Activated effector memory CD4-positive, alpha-beta T cell treated with anti-CD3 and anti-CD28 coated beads, Interleukin-2, amount 50 U/mL, for 16 hours (primary cell): ENCODE measurements at places on chromosomes 5 and 9.
A peak's percentile ranks its signal among the peaks of the same experiment; 100 is the strongest.

GRCh38 chr5:139765409-139766217 lies 30.0 kb upstream of the PSD2 start:
- peak; percentile 93 for DNase-seq

DNA sequence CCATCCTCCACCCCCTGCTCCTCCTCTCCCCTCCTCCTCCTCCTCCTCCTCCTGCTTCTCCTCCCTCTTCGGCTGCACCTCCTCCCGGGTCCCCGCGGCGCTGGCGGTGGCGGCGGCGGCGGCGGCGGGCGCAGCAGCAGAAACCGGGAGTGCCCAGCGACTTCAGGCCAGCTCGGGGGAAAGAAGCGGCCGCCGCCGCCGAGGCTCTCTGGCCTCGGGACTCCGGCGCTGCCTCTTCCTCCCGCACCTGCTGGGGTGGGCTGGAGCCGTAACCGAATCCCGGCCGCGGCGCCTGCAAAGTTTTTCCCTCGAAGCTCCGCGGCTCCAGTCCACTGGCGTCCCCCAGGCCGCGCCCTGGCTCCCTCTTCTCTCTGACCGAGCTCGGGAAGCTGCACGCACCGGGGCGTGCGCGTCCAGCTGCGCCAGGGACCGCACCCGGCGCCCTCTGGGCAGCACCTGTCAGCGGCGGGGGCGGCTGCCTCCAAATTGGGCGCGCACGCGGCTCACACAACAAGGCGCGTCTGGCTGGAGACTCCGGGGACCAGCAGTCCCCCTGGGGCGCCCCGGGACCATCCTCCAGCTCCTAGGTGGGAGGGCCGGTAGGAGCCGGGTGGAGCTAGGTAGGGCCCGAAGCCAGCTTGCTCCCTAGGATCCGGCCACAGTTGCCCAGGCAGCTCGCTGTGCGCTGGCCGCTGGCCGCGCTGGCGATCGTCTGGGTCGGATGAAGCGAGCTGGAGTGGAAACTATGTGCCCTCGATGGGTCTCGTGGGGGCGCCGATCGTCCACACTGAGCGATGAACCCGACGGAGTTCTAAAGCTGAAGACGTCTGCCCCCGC lies at the start of gene MCTP1:
MCTP1 (minus strand) TSS at position 523 of the 837 bp plus-strand sequence.
- no peak for DNase-seq

GRCh38 chr5:61162010-61162831 lies at the start of gene SMIM15:
Gene SMIM15 (minus strand): TSS chr5:61162468. CDS start chr5:61160171, 2,297 bp downstream.
- peak; percentile 93 for DNase-seq

DNA sequence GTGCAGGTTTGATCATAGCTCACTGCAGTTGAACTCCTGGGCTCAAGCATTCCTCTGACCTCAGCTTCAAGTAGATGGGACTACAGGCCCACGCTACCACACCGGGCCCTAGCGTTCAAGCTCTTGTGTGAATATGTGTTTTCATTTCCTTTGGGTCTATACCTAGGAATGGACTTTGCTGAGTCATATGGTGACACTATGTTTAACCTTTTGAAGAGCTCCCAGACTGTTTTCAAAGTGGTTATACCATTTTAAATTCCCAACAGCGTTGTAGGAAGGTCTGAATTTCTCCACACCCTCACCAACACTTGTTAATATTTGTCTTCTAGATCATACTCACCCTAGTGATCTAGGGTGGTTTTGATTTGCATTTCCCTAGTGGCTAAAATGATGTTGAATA lies 33.5 kb downstream of the FAF2 start:
- no peak for DNase-seq

DNA sequence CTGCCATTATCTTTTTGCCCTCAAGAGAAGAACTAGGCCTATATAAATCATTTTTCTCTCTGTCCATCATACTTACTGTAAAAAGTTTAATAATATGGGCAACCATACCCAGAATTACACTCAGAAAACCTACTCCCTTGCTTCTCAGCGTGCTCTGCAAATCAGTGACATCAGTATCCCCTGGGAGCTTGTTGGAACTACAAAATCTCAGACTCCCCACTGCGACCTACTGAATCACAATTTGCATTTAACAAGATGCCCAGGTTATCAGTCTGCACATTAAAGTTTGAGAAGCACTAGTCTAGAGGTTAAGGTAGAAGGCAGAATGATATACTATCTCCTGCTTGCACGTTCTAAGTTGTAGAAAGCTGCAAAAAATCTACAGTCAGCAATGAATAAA lies 127.2 kb downstream of the MLLT3 start:
- no peak for DNase-seq

GRCh38 chr5:73822989-73823339 lies 197.0 kb downstream of the ARHGEF28 start:
- no peak for DNase-seq

- DNase-seq = no peak
These were observed 191.6 kb upstream of the CTNND2 start for GRCh38 chr5:12095808-12096281.

DNA sequence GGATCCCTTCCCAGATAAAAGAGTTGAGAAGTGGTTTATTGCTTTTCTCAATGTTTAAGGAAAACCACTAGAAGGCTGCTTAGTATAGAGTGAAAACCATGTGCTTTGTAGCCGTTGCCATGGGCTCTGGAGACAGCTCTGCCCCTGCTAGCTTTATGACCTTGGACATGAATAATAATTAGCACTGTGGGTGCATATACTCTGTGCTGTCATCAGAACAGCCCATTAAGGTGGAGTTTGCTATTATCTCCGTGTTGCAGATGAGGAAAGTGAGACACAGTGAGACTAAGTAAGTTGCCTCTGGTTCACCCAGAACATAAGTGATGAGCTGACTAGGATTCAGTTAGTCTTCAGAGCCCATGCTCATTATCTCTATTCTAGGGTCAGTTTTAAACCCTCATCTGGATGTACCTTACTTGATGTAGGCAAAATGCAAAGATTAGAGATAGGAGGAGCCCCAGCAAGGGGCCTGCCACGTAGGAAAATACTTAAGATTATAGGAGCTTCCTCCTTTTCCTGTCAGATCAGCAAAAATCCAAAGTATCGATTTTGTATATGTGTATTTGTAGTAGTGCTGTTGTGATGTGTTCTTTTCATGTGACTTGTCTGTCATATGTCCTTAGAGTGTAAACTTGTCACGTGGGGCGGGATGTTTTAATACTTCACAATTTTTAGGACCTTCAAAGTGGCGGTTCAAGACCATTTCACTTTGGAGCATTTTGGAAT lies 102.5 kb downstream of the TLE4 start:
- DNase-seq = no peak

DNA sequence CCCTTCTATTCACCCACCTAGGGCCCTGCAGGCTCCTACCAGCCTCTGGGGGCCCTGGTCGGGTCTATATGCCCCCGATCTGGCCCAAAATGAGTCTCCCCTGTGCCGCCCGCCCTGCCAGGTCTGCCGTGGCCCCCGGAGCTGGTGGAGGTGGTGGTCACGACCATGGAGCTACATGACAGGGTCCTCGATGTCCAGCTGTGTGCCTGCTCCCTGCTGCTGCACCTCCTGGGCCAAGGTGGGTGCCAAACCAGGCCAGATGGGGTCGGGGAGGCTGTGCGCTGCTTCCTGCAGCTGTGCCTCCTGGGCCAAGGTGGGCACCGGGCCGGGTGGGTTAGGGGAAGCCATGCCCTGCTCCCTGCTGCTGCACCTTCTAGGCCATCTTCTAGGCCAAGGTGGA lies 17.5 kb downstream of the REXO4 start:
- no peak for DNase-seq

GRCh38 chr5:33310451-33310850 lies 130.3 kb upstream of the TARS1 start:
- DNase-seq = no peak

- DNase-seq = no peak
These were observed 177.6 kb downstream of the RFX3 start for GRCh38 chr9:3348169-3348568.

DNA sequence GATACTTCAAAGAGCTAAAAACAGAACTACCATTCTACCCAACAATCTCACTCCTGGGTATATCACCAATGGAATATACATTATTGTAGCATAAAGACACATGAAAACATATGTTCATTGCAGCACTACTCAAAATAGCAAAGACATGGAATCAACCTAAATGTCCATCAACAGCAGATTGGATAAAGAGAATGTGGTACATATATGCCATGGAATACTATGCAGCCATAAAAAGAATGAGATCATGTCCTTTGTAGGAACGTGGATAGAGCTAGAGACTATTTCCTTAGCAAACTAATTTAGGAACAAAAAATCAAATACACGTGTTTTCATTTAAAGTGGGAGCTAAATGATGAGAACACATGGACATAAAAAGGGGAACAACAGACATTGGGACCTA lies 247.9 kb upstream of the VLDLR start:
- DNase-seq = no peak

GRCh38 chr9:134970719-134971118 lies 53.0 kb upstream of the FCN1 start:
- peak; percentile 31 for DNase-seq

GRCh38 chr5:58437661-58438060 lies 22.2 kb downstream of the PLK2 start:
- no peak for DNase-seq

DNA sequence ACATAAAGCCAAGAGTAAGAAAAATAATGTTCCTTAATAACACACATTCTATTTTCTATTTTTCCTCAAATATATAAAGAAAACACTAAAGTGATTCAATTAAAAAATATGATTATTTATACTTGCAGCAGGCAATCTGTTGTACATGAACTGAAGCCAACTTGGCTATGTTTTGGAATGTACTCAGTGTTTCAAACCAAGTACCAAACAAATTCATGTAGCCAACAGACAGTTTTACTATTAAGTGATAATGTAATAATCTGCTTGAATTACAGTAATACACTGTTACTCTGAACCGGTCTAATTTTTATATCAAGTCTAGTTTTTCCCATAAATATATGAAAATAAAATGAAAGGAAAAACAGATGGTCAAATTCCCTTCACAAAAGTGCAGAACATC lies 58.0 kb downstream of the CEP120 start:
- no peak for DNase-seq

DNA sequence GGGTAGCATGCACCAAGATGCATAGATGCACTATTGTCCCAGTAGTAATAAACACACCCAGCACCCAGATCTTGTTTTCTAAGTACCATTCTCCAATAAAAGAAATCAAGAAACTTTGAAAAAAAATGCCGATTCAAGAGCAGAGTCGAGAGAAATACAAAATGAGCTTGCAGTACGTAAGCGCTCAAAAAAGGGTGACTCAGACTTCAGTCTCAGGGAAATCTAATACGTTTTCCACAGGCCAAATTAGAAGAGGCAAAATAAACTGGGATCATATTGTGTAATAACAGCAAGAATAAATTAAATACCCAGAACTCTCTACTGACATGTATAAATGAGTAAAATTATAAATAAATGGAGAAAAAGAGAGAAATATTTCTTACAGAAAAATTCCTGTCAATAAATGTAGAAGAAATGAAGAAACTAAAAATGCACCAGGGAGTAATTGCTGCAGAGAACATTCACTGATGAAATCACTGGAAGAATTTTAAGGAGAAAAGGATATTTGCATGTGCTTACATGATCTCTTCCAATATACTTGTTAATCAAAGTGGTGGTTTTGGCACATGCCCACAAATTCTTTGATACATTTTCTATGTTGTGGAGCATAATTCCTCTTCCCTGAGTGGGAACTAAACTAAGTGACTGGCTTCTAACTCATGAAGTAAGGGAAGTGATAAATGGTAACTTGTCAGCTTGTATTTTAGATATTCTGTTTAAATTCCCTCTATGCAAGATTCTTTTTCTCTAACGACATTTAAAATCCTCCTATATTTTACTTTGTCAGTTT lies 567.6 kb upstream of the ADAMTS16 start:
- DNase-seq = no peak
